ENCODE measurements at places on chromosomes 12 and 14.

GRCh38 chr12:43337571-43338444 is 214.2 kb downstream of the ADAMTS20 start:
- DNase-seq: no peak

DNA sequence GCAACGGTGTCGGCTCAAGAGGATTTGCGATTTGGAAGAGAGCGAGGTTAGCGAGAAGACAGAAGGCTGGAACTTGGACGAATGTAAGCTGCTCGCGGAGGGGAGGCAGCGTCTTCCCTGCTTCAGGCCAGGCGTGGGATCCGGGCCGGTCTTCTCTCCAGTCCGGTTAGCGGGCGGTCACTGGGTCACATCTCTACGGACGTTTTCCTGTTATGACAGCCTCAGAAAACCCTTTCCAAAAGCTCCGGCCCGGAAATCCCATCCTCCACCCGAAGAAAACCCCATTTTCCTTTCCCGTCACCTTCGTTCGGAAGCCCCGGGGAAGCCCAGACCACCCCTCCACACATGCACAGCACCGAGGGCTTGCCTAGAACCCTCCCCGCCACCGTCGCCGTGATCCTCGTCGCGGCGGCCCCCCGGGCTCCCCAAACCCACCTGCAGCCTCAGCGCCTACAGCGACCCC is 268 bp downstream of the NDUFB1 start:
- DNase-seq: no peak

DNA sequence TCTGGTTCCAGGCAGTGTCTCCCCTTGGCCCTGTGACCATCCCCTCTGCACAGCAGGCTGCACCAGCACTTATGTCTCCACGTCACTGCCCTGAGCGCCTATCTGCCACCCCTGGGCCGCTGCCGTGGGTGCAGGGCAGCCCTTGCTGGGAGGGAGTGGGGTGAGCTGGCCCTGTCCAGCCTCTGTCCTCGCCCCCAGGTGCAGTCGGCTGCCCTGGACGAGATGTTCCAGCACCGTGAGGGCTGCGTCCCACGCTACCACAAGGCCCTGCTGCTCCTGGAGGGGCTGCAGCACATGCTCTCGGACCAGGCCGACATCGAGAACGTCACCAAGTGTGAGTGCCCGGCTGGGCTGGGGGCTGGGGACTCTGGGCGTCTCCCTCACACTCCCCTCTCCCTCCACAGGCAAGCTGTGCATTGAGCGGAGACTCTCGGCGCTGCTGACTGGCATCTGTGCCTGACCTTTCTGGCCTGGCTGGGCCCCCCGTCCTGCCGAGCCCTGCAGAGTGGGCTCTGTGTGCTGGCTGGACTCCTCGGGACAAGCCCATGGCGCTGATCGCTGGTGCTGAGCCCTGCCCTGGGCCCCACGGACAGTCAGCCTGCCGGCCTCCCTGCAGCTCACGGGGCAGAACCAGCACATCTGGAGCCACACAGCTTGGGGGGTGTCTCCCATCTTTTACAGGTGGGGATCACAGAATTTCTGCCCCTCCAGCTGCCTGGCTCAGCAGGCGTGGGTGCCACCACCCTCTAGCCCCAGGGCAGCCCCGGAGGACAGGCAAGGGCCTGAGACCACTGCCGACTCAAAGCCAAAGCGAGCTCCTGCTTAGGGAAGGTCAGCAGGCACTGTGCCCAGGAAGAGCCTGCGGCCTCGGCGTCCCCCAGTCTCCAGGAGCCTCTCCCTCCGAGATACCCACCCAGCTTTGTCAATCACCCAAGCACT is 7.9 kb upstream of the PUS1 start:
- DNase-seq: no peak

DNA sequence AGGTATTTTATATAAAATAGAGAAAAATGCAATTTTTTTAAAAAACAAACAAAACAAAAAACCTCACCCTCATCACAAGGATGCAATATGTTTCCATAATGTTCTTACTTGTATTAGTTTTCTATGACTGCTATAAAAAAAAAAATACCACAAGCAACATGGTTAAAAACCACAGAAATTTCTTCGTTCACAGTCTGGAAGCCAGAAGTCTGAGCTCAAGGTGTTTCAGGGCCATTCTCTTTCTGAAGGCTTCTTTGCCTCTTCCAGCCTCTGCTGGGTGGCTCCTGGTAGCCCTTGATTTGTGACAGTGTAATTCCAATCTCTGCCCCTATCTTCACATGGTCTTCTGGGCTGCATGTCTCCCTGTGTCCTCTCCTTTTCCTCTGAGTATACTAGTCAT is 21.5 kb upstream of the SSTR1 start:
- DNase-seq: no peak

All from T-helper 2 cell (primary cell).